ENCODE measurements at places on chromosomes 16 and 17. TPM values are rescaled to one million over a fixed set of nuclear protein-coding genes. Genes with fewer than 3 reads are reported as not detected.

Gene ADAMTS18
- total RNA-seq, result 7.4 TPM

Gene RRAD
- 1.0 TPM for total RNA-seq

Gene RBFOX1
- total RNA-seq, result not detected

Gene PRAC1
- not detected for total RNA-seq

DNA sequence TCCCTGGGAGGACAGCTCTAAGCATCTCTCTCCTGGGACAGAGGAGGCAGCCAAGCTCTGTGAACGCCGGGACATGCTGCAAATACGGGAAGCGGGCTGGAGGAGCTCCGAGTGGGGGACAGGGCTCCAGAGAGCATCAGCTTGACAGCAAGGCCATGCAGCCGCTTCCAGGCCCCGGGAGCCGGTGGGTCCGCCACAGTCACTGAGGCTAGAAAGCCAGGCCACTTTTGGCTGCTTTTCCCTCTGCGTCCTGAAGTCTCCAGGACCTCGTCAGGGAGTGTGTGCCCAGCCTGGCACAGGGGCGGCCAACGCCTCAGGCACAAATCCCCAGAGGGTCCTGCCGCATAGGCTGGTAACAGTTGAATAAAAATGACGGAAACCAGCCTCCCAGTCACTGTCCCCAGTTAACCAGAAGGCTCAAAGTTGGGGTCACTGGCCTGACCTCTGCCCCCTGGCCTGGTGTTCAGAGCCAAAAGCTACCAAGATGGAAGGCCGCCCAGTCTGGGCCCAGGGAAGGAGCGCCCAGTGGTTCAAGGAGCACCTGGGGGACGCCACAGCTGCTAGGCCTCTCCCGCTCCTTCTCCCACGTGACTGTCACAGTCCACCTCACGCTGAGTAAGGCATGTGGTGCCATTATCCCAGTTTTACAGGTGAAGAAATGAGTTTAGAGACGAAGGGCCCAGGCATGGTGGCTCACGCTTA is 3.2 kb upstream of the TRIM65 start:
- DNase-seq, result no peak

- DNase-seq, result no peak
Measured at GRCh38 chr16:66154801-66155200, 211.7 kb upstream of the CDH5 start.

- no peak for DNase-seq
Measured at GRCh38 chr16:23469814-23470213, 16.8 kb upstream of the COG7 start.

- DNase-seq, result no peak
Measured at GRCh38 chr17:34895383-34895782, 65.9 kb downstream of the CCT6B start.

- DNase-seq, result no peak
Measured at GRCh38 chr16:9463461-9463860, 372.0 kb downstream of the HAPSTR1 start.

DNA sequence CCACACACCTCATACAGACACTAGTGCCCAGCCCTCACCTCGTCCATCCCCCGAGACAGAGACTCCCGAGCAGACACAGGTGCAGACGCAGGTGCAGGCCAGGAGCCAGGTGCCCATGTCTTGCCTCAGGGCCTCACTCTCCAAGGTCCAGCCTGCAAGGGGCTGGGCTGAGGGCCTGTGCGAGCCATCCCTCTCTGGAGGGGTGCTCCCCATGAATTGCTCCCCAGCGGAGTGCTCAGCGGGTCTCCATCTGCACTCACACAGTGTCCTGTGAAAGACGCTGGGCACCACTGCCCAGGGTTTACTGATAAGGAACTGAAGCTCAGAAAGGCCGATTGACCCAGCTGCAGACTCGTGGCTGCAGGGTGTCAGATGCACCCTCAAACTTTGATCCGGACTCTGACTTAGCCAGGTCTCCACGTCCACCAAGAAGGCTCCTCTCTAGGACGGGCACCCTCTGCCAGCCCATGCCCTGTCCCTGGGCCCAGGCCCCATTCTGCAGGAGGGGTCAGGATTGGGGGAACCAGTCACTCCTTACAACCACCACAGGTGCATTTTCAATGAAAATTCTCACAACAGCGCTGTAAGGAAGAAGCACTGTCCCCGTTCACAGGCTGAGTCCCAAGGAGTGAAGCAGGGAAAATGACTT is 16.9 kb downstream of the POLR3K start:
- DNase-seq, result no peak

GRCh38 chr17:9549215-9549614 is 26.4 kb downstream of the STX8 start:
- no peak for DNase-seq

DNA sequence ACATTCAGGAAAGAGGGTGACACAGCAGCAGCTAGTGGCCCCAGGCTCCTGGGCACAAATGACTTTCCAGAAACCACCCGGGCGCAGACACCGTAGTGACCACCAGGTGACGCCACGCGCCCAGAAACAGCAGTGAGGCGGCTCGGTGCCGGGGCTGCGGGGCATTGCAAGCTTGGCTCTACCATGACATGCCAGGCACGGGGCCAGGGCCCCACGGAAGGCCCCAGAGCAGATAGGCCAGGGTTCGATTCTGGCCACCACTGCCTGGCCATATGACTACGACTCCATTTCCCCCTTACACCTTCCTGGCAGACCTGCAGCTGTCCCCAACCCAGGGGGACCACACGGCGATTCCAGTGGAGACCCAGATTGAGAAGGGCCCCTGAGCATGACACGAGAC is 6.7 kb downstream of the RHBDF1 start:
- peak; percentile 74 for DNase-seq

- no peak for DNase-seq
Measured at GRCh38 chr17:74204474-74204873, 996 bp downstream of the RPL38 start.

Data from dermis microvascular lymphatic vessel endothelial cell (primary cell).